CD4-positive, alpha-beta T cell treated with Interleukin-6 for 4 hours (primary cell): ENCODE measurements at places on chromosomes 5 and 9.
A peak's percentile ranks its signal among the peaks of the same experiment; 100 is the strongest.

DNA sequence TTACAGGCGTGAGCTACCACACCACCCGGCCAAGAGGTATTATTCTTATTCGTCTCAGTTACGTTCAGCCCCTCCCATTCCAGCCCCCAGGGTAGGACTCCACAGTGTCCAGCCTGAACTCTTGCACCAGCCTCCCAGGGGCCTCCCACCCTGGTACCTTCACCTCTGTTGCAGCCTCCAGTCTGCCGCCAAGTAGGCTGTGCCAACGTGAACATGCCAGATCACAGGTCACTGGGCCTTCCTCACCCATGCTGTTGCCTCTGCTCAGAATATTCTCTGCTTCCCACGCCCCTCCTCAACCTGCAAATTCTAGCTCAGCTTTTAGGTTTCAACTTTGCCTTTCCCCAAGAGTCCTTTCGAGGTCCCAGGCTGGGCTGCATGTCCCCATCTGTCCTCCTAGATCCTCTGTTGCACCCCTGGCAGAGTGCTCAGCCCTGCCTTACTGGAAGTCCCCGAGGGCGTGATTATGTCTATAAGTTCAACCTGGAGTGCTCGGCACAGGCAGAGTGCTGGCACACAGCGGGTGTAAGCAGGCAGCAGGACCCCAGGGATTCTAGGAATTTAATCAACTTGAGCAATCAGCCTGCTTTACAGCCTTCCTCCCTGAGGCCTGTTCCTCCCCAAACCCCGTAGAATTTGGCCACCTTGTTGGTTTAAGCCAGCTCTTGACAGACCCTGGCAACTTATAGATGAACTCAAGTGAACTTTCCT, 13.1 kb upstream of the STXBP1 start:
- DNase-seq, result no peak

- no peak for DNase-seq
These were observed 16.2 kb downstream of the QSOX2 start for GRCh38 chr9:136229096-136230065.

DNA sequence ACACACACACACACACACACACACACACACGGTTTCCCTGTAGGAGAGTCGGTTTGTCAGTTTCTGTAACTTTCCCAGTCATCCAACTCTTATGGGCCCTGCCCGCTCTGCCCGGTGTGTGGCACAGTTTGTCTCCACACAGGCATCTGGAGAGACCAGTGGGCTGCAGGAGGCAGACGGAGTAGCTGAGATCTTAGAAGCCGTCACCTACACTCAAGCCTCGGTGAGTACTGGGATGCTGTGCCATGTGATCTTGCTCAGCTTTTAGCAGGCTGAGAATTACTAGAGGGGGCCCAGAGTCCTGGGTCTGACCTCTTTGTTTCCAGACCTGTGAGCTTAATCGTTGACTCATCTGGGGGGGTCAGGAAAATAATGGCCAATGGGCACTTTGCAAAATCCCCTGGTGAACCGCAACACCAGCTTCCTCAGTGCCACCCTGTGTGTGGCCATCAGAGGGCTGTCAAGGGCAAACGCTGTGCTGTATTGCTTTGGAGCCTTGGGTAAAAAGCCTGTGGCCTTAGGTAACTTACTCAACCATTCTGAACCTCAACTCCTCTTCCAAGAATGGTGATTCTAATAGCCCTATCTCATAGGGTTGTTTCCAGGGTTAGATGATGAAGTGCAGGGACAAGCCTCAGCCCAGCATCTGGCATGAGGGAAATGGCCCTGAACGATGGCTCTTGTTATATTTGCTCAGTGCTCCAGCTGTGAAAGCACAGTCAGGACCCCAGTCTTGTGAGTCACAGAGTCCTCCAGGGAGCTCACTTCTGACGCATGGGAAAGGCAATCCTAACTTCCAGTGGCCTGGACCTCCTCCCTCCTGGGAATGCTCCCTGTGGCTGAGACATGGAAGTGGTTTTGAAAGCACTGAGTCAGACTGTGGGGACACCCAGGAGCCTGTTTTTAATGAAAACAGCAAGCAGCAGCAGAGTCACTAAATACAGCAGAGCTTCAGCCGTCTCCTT, 45.6 kb downstream of the COL15A1 start:
- no peak for DNase-seq

DNA sequence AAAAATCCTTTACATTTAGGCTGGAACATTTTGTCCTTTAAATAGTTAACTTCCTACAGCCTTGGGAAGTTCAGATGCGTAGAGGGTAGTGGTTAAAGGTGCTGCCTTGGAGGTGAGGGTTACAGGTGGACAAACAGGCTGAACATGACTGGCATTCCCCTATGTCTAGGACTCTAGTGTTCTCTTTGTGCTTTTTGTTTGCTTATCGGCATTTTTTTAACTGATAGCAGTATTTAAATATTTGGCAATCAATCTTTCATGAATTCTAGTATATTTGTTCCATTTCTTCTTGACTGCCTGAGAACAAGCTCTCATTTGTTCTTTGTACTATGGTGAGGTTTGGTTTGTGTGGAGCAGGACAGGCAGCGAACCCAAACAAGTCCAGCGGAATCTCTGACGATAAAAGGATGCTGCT, 307.6 kb downstream of the CTNND2 start:
- DNase-seq, result no peak

DNA sequence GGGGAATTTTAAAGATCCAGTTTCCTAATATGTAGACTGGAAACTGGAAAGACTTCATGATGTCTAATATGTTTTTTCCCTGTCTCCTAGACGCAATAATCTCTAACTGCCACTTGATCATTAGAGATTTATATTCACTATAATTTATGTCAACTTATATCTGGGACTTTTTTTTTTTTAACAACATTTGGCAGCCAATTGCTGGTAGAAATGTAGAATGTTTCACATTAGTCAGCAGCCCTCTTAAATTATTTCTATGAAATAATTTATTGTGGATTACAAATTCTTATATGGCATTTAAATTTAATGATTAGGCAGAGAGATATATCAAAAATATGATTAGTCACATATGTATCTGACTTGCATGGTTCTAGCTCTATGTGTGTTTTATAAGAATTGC, 48.2 kb downstream of the TMEM174 start:
- DNase-seq, result no peak

GRCh38 chr5:98768160-98768959, 5.1 kb upstream of the RGMB start:
- DNase-seq, result peak; percentile 48

GRCh38 chr9:136532799-136533774, 12.8 kb downstream of the NOTCH1 start:
- peak; percentile 73 for DNase-seq

- no peak for DNase-seq
These were observed 577.7 kb upstream of the FTMT start for GRCh38 chr5:121273833-121274433.

DNA sequence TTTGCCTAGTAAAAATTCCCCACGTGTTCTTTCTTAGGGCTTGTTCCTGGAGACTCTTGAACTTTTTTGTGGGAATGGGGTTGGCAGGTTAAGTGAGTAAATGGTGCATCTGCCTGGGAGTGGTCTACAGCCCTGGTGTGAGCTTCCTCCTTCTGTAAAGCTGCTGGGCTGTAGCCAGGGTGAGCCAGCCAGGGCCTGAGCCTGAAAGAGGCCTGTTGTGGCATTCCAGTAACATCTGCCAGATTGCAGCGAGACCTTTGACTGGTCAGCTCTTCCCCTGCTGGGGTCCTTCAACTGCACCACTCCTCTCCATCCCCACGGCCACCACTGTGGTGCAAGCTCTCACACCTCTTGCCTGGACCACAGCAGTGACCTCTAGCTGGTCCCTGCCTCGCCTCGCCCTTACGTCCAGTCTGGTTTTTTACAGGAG, 47.5 kb downstream of the SLC22A5 start:
- DNase-seq, result no peak

DNA sequence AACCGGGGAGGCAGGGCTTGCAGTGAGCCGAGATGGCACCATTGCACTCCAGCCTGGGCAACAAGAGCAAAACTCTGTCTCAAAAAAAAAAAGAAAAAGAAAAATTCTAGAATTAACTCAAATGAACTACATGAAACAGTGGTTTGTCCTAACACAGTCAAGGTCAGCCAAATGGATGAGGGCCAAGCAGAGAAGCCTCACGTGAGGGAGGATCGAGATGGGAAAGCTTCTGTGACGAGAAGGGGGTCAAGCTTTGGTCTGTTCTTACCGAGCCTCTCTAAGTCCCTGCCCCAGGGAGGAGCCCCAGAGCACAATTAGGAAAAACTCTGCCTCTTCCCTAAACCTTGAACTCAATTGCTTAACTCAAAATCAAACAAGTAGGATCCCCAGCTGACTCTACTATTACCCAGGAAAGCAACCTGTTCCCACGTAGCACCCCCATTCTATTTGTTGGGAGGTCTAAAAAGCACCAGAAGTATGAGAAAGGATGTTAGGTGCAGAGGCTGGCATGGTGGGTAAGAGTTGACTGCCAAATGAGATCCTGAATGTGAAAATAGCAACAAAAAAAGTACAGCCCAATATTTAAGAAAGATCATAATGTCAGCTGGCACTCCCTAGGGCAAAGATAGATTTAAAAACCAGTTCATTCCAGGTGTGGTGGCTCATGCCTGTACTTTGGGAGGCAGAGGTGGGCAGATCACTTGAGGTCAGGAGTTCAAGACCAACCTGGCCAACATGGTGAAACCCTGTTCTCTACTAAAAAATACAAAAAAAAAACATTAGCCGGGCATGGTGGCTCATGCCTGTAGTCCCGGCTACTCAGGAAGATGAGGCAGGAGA, 7.2 kb downstream of the ALDH7A1 start:
- DNase-seq, result no peak

DNA sequence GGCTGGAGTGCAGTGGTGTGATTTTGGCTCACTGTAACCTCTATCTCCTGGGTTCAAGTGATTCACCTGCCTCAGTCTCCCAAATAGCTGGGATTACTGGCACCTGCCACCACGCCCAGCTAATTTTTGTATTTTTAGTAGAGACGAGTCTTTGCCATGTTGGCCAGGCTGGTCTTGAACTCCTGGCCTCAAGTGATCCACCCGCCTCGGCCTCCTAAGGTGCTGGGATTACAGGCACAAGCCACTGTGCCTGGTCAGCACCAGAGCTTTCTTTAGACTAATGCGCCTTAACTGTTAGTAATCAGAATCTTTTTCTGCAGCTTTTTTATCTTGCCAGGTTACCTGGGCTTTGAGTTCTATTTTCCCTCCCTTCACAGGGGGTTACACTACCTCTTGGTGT, 18.4 kb downstream of the PTGS1 start:
- no peak for DNase-seq

DNA sequence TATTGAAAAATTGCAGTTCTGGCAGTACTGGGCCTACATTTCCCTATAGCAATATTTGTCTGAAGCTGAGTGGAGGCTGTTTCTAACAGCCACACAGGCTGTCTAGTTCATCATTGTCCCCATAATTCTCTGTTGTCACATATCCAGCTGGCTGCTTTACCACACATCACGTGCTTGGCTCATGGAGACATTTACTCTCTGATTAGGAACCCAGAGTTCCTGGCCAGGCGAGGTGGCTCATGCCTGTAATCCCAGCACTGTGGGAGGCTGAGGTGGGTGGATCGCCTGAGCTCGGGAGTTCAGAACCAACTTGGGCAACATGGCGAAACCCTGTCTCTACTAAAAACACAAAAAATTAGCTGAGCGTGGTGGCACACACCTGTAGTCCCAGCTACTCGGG, 81.4 kb downstream of the PGM5 start:
- DNase-seq, result no peak
